ENCODE measurements at places on chromosomes 1 and 21. TPM values are rescaled to one million over a fixed set of nuclear protein-coding genes. Genes with fewer than 3 reads are reported as not detected.

CORT gene
- not detected for total RNA-seq

LRRC39 gene
- 0.08 TPM for total RNA-seq

DNA sequence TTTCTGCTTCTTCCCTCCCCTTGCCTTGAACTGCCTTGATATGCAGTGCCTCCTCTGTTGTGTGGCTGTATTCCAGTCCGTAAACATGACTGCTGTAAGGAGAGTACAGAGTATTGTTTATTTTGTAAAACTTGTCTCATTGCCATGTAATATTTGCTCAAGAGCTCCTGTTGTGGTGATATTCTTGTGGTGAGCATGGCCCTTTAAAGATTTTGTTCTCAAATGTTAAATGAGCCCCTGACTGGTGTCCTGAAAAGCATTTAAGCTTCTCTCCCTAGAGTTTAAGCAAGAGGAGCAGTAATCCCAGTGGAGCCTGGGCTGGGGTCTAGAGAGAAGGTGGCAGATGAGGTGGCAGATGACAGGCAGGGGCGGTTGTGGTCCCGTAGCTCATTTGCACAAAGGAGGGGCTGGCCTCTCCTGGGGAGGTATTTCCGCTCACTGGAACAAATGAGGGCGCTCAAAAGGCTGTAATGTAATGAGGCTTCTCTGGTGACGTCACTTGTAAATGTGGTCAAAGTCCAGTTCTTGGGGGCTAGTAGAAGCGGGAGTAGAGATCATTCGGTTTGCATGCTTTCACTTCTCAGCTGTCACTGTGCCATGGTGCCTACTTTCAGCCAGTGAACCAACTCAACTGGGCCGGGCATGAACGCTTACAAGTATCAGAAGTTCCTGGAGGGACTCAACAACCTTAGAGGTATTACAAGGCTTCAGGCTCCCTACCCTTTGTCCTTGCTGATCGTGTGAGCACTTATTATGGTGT lies 46.0 kb upstream of the MACF1 start:
- peak; percentile 64 for DNase-seq

DNA sequence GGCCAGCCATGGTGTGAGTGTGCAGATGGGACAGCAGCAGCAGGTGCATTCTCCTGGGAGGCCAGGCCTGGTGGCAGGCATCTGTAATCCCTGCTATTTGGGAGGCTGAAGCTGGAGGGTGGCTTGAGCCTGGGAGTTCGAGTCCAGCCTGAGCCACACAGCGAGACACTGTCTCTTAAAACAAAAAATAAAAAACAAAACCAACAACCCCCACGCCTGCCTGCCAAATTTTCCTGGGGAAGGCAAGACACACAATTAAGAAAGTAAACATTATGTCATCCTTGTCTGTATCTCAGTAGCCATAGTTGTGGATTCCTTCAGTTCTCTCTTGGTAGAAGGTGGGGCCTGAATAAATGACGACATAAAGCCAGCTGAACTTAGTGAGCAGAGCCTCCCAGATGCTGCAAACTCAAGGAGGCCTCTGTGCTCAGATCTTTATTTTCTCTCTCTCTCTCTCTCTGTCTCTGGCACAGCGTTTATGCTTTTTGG lies 57.6 kb upstream of the CD34 start:
- DNase-seq = no peak

- DNase-seq = no peak
Observed at GRCh38 chr21:38306433-38307141, 49.8 kb downstream of the KCNJ15 start.

CKS1B gene
- 72.4 TPM for total RNA-seq

Measured in kidney epithelial cell (primary cell).